ENCODE measurements at places on chromosomes 7 and 10. TPM values are rescaled to one million over a fixed set of nuclear protein-coding genes. Genes with fewer than 3 reads are reported as not detected.

GRCh38 chr10:43417950-43418768 lies 9.2 kb upstream of the HNRNPF start:
- no peak for DNase-seq

DNA sequence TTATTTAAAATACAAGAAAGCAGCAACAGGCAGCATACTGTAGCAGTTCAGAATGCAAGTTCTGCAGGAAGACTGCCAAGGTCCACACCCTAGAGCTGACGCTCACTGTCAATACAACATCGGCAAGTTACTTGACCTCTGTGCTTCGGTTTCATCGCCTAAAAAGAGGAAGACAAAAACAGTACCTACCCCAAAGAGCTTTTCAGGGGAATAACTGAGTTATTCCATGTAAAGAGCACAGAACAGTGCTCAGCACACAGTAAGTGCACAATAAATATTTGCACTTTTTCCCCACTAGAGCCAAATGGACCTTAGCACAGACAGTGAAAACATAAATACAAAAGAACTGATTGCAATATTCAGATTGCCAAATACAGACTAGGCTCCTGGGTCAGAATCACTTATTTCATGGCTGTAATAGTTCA lies 88.6 kb downstream of the USP6NL start:
- DNase-seq: no peak

DNA sequence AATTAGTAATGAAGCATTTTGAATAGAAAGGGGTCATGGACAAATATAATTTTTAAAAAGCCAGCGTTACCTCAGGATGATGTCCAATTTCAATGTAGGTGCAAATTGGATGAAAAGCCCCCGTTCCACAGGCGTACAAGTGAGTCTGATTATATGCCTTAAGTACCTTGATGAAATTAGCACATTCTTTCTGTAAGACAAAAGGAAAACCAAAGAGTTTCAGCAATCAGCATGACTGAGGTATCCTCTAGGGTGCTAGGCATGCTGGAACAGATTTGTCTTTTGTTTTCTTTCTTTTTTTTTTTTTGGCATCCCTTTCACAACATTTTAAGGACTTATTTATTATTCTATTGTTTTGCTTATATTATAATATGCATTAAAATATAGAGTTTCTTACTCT lies 84.2 kb downstream of the SEMA3A start:
- no peak for DNase-seq

DNA sequence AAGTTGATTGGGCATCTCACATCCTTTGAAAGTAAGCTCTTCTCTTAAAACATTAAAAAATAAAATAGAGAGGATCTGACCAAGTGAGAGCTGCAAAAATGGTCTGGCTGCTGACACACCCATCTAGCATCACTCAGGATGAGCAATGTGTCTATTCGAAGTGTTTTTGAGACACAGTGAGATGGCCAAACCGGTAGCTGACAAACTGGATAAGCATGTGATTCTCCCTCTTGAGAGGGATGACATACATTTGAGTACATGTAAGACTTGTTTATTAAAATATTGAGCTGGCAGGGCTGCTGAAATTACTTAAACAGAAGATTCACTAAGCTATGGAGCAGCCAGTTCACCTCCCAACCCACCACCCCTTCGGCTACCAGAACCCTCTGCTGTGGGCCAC lies 333.9 kb downstream of the ADRA2A start:
- no peak for DNase-seq

DNA sequence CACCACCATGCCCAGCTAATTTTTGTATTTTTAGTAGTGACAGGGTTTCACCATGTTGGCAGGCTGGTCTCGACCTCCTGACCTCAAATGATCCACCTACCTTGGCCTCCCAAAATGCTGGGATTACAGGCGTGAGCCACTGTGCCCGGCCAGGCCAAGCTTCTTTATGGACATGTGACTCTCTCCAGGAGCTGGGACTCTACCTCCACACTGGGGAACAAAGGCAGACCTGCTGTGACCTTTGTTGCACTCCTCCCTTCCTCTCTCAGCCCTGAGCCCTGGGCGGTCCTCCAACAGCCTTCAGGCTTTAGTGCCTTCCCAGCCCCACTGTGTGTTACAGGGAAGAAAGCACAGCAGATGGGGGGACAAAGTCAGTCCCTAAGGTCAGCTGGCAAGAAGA lies 55.0 kb upstream of the DUSP5 start:
- DNase-seq: peak; percentile 16

DNA sequence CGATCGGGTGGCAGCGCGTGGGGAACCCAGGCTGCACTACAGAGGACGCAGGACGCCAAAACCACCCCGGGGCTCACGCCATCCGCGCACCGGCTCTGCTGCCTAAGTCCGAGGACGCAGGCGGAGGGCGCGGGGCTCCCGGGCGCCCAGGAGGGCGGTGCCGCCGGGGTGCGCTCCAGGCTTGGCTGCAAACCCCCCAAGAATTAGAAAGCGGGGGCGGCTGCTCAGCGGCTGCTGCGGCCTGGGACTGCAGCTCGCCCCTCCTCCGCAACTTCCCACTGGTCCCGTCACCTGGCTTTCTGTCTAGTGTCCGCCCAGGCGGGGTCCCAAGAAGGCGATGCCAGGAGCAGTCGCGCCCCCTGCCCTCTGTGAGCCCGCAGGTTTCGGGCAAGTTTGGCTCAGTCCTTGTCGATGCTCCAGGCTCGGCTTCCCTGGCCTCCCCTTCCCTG lies 1.7 kb upstream of the POU6F2 start:
- no peak for DNase-seq

DNA sequence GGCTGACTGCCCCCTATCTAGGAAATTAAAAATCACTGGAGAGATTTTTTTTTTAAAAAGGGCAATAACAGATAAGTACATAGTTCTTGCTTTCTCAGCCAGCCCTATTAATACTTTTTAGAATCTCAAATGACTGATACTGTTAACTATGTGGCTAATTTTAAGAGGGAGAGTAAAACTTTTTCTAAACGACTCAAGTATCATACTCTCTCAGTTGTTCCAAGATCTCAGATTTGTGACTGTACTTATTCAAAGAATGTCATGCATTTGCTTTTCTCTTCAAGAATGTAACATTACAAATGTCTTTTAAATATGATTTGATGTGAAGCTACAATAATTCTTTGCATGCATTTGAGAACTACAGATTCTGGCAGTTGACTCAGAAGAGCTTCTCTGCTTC lies 55.4 kb upstream of the RAB11FIP2 start:
- DNase-seq: no peak

The FGFR2 gene
- total RNA-seq: 71.3 TPM

The CLEC5A gene
- 12.6 TPM for total RNA-seq

- DNase-seq: no peak
Measured at GRCh38 chr10:14574291-14574690, 200.4 kb downstream of the FAM107B start.

DNA sequence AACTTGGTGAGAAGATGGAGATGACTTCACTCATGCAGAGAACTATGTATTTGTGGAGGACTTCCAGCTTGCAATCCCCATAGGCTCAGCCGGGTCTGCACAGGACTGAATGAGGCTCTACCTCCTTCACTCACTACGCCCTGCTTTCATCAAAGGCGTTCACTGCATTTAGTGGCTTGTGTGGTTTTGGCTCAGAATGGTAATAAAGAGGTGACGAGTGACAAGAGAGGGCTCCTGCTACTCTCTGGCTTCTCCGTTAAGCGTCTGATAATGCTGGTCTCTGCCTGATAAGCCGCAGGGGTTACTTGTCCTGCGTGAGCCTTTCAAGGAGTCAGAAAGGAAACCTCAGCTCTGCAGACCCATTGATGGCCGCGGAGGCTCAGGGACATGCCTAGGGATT lies 343.4 kb downstream of the PRPF18 start:
- DNase-seq: no peak

DNA sequence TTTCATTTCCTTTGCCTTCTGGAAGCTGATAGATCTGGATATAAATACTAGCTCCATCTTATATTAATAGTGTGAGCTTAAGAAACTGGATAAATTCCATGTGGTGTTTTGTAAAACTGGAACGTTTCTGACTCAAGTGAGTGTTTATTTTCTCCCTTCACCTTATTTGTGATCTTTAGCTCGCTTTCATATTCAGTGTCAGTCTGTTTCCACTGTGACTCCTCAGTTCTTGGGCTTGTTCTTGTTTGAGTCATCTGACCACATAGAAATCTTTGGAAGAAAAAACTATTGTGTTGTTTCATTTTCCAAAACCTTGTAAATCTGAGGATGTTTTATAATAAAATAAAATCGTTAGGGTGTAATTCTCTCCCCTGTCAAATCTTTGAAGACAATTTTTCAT lies 186.4 kb downstream of the POLR1F start:
- DNase-seq: no peak

DNA sequence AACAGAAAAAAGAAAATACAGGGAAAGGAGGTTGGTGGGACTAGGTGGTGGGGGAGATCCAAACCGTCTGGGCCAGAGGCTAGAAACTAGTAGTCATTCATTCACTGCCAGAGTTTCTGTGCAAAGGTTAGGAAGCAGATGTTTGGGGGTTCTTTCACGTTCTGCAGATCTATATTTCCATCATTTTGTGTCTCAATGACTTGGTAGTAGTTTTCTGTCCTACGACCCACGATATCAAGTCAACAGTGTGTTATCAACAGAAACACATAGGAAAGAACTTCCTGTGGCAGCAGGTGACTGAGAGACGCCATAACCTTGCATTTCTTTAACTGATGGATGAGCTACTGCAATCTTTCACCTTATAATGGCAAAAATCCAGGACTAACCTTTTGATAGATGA lies 1.8 kb downstream of the CEP55 start:
- no peak for DNase-seq

GRCh38 chr7:66198956-66199355 lies 6.2 kb upstream of the TPST1 start:
- DNase-seq: no peak

The ANLN gene
- 9.0 TPM for total RNA-seq

The ANKRD30A gene
- not detected for total RNA-seq
